ENCODE measurements at places on chromosomes 13 and 19. TPM values are rescaled to one million over a fixed set of nuclear protein-coding genes. Genes with fewer than 3 reads are reported as not detected.

GRCh38 chr19:8512115-8512967, 1.6 kb downstream of the ZNF414 start:
- peaks cover 48% of the 10 kb centered on the region for H3K4me1 ChIP-seq
- H3K27me3 ChIP-seq, result no peaks in the 10 kb centered on the region
- no peak for DNase-seq
- peak overlapping the region; percentile 99 for H3K27ac ChIP-seq
- H3K36me3 ChIP-seq, result peaks cover 6% of the 10 kb centered on the region
- H3K4me3 ChIP-seq, result peak overlapping the region; percentile 29

CYP4F12 gene
- total RNA-seq, result 0.30 TPM

DNA sequence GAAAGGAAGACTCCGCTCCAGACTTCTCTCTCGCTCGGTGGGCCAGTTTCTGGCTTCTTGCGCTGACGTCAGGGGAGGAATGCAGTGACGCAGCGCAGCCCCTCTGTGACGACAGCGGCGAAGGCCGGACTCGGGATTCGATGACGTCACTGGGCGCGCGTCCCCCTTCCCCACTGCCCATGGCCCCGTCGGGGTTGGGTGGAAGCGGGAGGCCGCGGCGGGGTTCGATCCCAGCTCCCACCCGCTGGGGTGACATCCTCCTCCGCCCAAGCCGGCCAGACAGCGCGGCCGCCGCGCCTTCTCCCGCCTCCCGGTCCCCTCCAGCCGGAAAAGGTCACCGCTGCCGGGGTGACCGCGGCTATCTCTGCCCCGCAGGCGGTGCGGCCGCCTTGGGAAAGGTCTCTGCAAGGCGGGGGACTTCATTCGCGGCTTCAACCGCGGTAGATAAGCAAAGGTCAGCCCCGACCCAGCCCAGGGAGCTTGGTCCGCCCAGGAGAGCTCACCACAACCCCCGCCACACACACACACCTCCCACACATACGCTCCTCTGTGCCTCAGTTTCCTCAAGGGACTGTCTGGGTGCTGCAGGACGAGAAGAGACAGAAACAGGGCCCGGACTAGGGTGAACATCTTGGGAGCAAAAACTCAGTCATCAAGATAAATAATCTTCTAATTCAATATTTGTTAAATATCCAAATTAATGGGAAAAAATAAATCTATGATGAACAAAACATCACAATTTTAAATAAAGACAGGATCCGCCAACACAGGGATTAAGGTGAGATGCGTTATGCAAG, 844 bp upstream of the RFX1 start:
- peaks cover 33% of the 10 kb centered on the region for H3K4me1 ChIP-seq
- DNase-seq, result peak; percentile 77
- no peaks in the 10 kb centered on the region for H3K36me3 ChIP-seq
- peak overlapping the region; percentile 100 for H3K27ac ChIP-seq

- H3K27me3 ChIP-seq, result no peaks in the 10 kb centered on the region
- H3K4me3 ChIP-seq, result no peak overlapping the region
- no peak for DNase-seq
- no peak overlapping the region for H3K27ac ChIP-seq
- peaks cover 4% of the 10 kb centered on the region for H3K4me1 ChIP-seq
Measured at GRCh38 chr13:50783717-50784290, 59.7 kb downstream of the DLEU7 start.

DNA sequence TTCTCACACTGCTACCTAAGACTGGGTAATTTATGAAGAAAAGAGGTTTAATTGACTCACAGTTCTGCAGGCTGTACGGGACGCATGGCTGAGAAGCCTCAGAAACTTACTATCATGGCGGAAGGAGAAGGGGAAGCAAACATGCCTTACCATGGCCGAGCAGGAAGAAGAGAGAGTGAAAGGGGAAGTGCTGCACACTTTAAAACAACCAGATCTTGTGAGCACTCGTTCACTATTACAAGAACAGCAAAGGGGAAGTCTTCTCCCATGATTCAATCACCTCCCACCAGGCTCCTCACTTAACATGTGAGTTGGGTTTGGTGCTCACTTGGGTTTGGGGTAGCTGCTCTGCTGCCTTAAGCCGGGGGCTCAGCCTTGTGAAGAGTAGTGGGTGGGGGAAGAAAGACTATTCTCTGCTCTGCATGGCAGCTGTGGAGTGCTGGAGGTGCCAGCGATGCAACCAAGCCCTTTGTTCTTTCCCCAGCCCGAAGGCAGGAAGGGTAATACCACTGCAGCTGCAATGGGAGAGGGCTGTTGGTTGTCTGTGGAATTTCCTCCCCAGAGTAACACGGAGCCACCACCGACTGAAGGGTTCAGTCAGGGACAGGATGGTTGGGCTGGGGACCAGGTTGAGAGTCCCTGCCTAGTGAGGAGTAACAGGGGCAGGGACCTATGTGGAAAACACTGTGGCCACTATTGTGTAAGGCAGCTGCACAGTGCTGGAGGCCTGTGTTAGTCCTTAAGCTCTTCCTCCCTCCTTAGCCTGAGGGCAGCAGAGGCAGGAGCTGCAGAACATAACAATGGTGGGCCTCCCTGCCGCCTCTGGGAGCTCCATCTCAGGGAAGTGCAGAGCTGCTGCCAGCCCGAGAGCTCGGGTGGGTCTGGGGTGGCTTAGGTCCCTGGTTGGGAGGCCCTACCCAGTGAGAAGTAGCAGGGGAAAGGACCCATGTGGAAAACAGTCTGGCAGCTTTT, 1262.5 kb downstream of the EFNB2 start:
- H3K27ac ChIP-seq, result no peak overlapping the region
- H3K36me3 ChIP-seq, result no peaks in the 10 kb centered on the region
- no peaks in the 10 kb centered on the region for H3K27me3 ChIP-seq
- H3K4me3 ChIP-seq, result no peak overlapping the region

DNA sequence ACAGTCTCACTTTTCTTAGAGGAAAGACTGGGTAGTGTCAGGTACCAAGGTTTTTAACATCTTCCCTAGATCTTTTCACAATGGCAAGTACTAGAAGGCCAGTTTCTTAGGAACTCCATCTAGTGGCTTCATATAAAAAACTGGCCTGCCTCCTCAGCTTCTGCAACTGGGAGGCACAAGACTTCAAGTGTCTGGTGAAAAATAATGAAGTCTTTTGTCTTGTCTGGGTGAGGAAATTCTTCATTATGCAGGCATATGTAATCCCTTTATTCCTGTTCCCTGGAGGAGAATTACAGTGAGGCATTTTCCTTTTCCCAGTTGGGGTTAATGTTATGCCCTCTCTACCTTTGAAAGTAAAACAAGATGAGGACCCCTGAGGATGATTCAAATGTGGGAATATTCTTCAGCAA, 300.5 kb downstream of the NALCN start:
- no peak overlapping the region for H3K4me3 ChIP-seq
- no peak for DNase-seq
- no peaks in the 10 kb centered on the region for H3K36me3 ChIP-seq

All from upper lobe of left lung (tissue), 6 donors.